Activated CD4-positive, alpha-beta T cell treated with anti-CD3 and anti-CD28 coated beads for 36 hours (primary cell): ENCODE measurements at places on chromosomes 11 and 22.

DNA sequence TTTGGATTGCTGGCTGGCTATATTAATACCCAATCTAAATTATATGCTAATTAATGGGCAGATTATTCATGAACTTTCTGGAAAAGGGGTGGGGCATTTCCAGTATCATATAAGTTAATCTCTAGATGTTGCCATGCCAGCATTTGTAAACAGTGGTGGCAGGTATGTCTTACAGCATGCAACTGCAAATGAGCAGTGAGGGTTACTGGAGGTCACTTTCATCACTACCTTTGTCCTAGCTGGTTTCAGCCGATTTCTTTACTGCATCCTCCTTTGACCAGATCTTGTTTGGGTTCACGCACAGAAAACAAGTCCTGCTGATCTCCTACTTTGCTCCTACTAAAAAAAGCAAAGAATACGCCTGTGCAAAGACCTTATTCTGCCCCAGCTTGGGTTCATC is 89.1 kb upstream of the USP47 start:
- DNase-seq = no peak

GRCh38 chr11:64305691-64306562 is 603 bp downstream of the ESRRA start:
- DNase-seq = peak; percentile 81

DNA sequence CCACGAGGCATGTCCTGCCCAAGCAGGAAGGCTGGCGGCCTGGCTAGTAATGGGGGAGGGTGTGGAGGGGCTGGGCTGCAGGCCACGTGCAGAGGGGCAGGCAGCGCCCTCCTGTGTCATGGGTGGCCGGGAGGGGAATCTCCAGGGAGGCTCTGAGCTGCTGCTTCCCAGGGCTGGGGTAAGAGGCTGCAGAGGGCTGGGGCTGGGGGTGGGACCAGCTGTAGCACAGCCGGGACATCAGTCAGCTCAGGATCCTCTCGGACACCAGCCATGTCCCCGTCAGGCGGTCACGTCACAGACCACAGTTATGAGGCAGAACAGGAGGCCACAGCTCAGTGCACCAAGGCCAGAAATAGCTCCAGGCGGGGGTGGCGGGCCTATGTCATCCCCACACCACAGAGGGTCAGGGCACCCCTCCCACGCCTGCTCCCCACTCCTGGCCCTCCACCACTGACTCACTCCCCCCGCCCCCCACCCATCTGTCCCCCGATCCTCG is 21.1 kb downstream of the RTN4R start:
- no peak for DNase-seq

DNA sequence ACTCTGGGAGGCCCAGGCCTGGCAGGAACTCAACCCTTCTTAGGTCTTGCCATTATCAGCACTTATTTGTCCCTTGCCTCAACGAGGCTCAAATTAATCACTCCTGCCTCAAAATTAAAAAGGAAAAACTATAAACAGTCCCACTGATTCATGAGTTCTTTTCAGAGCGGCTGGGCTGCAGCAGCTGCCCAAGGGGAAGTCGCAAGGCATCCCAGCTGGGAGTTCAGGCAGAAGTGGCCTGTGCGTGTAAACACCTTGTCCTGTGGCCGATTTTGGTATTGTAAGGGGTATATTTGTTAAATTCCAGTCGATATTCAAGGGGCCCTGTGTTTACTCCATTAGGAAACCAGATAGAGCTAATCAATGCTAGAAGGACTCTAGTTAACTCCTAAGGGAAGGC is 213.9 kb upstream of the CADM1 start:
- no peak for DNase-seq
